ENCODE measurements at places on chromosomes 3 and 15.

DNA sequence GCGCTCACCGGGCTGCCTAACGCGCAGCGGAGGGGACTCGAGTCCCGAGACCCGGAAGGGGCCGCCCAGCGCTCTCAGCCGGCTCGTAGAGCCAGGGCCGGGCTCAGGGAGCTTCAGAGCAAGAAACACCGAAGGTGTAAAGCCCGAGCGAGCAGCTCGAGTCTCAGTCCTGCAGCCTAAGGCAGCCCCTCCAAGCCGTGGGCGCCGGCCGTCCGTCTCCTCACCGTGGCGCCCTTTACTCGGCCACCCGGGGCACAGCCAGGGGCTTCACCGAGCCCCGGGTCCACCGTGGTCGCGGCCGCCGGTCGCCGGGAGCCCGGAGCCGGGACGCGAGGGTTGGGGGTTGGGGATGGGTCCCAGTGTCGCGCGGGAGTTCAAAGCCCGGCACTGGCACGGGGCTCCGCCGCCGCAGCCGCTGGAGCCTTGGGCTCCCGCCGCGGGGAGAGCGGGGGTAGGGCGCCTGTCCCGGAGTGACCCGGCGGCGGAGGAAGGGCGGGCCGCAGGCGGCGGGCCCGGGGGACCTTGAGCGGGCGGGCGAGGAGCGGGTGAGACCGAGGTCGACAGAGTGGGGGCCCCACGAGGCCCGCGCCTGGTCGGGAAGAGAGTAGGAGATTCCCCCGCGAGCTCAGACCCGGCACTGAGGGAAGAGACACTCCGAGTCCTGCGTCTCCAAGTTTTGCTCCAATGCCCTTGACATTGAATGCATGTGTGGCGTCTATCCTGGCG lies 26.9 kb upstream of the THRB start:
- no peak for DNase-seq

- DNase-seq = no peak
Observed at GRCh38 chr3:2741516-2741915, 368.7 kb downstream of the IL5RA start.

DNA sequence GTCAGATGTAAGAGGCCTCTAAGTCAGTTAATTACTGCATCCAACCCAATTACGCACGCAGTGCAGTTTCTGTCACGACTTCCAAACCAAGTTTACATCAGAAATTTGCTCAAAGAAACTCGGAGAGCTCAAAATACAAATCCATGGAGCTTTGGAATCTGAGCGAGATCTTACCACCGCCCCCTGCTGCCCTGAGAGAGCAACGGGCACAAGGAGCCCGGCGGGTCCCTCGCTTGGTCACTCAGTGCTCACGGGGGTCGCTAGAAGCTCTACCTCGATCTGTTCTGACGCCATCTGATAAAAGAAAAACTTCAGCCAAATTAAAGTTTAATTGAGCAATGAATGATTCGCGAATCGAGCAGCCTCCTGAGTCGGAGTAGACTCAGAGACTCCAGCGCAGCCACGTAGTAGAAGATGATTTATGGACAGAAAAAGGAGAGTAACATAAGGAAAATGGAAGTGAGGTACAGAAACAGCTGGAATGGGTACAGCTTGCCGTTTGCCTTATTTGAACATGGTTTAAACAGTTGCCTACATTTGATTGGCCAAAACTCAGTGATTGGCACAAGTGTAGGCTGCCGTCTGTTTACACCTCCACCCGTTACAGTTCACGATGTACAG lies 232.7 kb upstream of the ATP10A start:
- no peak for DNase-seq

GRCh38 chr3:111729087-111729846 lies 129.8 kb upstream of the PHLDB2 start:
- peak; percentile 91 for DNase-seq

DNA sequence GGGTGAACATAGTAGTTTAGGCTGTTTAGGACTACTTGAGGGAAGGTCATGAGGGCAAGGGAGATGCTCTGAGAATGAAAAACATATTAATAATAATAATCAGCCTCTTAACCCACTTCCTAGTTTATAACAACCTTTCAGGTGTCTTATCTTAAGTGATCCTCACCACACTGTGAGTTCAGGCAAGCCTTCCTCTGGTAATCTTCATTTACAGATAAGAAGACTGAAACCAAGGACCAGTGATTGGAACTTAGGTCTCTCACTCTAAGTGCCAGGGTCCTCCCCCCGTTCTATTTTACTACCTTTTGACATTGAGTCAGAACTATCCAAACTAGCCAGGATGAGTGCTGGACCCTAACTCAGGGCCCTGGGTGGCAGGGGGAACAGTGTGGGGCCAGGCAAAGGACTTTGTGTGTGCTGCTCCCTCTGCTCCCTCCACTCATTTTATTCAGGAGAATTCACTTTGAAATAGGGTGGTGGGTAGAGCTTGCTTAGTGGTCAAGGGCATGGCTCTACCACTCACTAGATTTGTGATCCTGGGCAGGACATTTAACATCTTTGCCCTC lies 5.7 kb downstream of the NUTM1 start:
- DNase-seq = no peak

DNA sequence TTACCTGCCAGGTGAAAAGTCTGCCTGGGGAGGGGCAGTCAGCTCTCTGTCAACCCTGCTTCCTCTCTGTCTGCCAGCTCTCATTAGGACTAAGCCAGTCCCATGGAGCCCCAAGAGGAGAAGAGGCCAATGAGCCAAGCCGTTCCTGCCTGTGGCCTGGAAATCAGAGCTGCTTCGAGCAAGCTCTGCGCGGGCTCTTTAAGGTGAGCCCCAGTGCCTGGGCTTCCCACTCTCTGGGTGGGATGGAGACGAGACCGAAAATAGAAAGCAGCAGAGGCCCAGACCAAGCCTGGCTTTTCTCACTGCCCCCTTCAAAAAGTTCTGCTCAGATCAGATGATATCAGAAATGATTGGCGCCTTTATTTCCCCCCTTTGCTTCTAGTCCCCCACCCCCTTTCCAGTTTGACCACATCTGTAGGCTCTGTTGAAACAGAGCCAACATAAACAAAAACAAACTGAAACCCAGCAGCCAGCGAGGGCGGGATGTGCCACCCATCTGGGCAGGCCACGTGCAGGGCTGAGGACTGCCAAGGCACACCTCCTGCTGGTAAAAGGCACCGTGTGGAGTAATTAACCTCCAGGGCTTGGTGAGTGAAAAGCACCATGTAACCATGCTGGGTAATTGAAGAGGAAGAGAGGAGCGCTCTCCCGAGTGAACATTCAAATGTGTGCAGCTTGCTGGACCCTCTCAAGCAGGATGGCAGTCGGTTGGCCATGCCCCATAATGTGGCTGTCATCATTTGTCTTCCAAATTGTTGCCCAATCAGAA lies 471.0 kb upstream of the PROK2 start:
- DNase-seq = no peak

GRCh38 chr3:33722191-33722590 lies 4.1 kb upstream of the CLASP2 start:
- DNase-seq = no peak

- no peak for DNase-seq
Observed at GRCh38 chr3:25468866-25469319, 40.8 kb downstream of the RARB start.

- DNase-seq = no peak
Observed at GRCh38 chr15:74499366-74499765, 38.4 kb upstream of the UBL7 start.

Data from esophagus muscularis mucosa (tissue), 4 donors.